ENCODE measurements at places on chromosomes 3 and 15. TPM values are rescaled to one million over a fixed set of nuclear protein-coding genes. Genes with fewer than 3 reads are reported as not detected.
A peak's percentile ranks its signal among the peaks of the same experiment; 100 is the strongest.

The EPHB3 gene
- total RNA-seq: 1.1 TPM

The PLCL2 gene
- 3.3 TPM for total RNA-seq

The CAMK2N2 gene
- total RNA-seq: 1.6 TPM

GRCh38 chr15:75154461-75155062, 47.1 kb upstream of the C15orf39 start:
- DNase-seq: no peak

DNA sequence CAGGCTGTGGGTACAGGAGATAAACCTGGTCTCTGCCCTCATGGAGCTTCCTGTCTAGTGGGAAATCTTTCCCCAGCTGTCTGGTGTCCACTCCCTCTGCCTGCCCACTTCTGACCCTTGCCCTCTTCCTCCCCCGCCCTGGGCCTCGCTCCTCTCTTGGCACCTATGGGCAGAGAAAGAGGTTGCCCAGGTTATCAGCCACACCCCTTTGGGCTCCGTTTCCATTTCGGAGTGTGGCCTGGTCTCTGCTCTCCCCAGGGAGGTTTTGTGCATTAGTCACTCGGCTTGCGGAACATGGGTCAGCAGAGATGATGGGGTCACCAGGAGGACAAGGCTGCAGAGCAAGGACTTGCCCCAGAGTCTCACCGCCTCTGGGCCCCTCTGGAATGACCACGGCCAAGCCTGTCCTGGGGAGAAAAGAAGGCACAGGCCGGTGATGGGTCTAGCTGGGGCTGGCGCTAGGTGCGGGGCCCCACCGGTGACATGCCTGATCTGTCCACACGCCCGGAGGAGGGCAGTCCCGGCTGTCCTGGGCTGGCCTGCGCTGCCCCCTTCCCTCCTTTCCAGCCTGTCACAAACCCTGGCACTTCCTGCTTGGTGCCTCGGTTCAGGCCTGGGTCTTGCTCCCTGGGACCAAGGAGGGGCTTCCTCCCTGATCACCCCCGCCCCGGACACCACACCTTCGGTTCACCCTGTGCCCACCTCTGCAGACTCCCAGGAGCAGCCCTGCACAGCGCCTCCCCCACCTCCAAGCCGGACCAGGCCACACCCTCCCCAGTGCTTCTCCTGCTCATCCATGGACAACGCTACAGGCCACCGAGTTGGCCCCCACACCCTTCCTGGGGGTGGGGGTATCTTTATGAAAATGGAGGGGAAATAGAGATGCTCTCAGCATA, 35.6 kb upstream of the MUC4 start:
- peak; percentile 89 for DNase-seq

DNA sequence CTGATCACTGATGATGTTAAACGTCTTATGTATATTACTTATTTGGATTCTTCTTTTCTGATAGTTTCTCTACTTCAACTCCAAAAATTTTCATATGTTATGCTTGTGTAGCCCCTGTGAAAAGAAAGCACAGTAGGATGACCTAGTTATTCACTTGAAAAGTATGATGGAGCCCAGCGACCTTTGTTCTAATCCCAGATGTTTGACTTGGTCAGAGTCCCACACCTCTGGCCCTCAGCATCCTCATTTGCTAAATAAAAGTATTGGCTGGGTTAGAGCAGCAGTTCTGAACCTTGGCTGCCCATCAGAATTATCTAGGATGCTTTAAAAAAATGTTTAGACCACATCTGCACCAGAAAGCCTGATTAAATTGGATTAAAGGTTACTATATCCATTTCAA, 173.7 kb downstream of the ATG7 start:
- no peak for DNase-seq
